ENCODE measurements at places on chromosomes 2 and 18.
A peak's percentile ranks its signal among the peaks of the same experiment; 100 is the strongest.

DNA sequence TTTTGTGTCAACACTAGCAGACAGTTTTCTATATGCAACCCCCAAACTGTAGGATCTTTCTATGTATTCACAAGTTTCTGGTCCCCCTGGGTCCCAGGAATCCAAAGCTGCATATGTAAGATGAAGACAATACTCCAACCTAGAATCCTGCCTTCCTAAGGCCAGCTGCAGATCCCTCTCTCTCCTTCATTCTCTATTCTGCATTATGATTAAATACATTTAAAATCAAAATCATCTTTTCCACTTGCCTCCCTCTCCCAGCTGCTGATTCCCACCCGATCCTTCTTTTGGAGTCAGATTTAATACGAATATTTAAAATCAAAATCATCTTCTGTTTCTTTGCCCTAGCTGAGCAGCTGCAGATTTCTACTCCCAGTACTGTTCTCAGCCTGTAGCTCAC lies 783.0 kb upstream of the ZEB2 start:
- H3K4me3 ChIP-seq, result no peak overlapping the region
- no peaks in the 10 kb centered on the region for H3K36me3 ChIP-seq
- no peak overlapping the region for H3K27ac ChIP-seq
- DNase-seq, result no peak

- no peaks in the 10 kb centered on the region for H3K36me3 ChIP-seq
- DNase-seq, result no peak
- H3K27me3 ChIP-seq, result no peaks in the 10 kb centered on the region
- no peaks in the 10 kb centered on the region for H3K4me1 ChIP-seq
- no peak overlapping the region for H3K27ac ChIP-seq
Observed at GRCh38 chr2:106833256-106833655, 52.7 kb downstream of the ST6GAL2 start.

- H3K27ac ChIP-seq, result no peak within 1 kb of the TSS
- H3K27me3 ChIP-seq, result no peaks in the 10 kb centered on the region
- H3K4me1 ChIP-seq, result no peaks in the 10 kb centered on the region
- H3K4me3 ChIP-seq, result no peak within 1 kb of the TSS
- no peak for DNase-seq
Observed at GRCh38 chr2:187554011-187554703, at the start of gene TFPI. Gene TFPI (minus strand): TSS chr2:187554435. CDS start chr2:187503768, 50,667 bp downstream.

DNA sequence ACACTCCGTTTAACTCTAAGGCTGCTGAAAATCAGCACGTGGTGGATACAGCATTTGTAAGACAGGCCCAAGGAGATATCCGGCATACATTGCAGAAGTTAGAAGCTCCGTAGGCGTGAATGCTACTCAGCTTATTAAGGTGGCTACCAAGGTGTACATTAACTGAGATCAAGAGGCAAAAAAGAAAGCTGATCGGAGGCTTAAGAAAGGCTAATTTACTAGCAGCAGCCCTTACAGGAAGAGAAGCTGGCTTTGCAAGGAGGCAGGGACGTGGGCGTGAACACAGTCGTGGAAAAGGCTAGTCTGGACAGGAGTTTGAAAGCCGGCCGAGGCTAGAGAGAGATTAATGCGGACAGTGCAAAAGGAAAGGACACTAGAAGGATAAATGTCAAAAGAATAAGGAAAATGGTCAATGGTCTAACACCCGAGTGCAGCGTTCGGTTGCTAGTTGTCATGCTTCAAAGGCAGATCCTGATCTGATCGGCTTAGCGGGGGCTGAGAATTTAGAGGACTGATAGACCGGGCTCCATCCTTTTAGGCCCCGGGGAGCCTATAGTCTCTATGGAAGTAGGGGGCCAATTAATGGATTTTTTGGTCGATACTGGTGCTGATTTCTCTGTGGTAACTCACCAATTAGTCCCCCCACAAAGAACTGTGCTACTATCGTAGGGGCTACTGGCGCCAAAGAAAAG lies 45.6 kb upstream of the SELENOI start:
- H3K36me3 ChIP-seq, result no peaks in the 10 kb centered on the region
- peaks cover 10% of the 10 kb centered on the region for H3K4me1 ChIP-seq
- peak overlapping the region; percentile 22 for H3K4me3 ChIP-seq
- no peak for DNase-seq
- H3K27ac ChIP-seq, result peak overlapping the region; percentile 50

- no peaks in the 10 kb centered on the region for H3K4me1 ChIP-seq
- no peaks in the 10 kb centered on the region for H3K27me3 ChIP-seq
- no peak overlapping the region for H3K27ac ChIP-seq
- no peaks in the 10 kb centered on the region for H3K36me3 ChIP-seq
- no peak overlapping the region for H3K4me3 ChIP-seq
Observed at GRCh38 chr18:48622911-48623431, 84.1 kb downstream of the CTIF start.

GRCh38 chr2:211654211-211654780 lies 884.3 kb downstream of the ERBB4 start:
- DNase-seq, result no peak
- H3K27ac ChIP-seq, result no peak overlapping the region
- no peaks in the 10 kb centered on the region for H3K4me1 ChIP-seq
- H3K4me3 ChIP-seq, result no peak overlapping the region

DNA sequence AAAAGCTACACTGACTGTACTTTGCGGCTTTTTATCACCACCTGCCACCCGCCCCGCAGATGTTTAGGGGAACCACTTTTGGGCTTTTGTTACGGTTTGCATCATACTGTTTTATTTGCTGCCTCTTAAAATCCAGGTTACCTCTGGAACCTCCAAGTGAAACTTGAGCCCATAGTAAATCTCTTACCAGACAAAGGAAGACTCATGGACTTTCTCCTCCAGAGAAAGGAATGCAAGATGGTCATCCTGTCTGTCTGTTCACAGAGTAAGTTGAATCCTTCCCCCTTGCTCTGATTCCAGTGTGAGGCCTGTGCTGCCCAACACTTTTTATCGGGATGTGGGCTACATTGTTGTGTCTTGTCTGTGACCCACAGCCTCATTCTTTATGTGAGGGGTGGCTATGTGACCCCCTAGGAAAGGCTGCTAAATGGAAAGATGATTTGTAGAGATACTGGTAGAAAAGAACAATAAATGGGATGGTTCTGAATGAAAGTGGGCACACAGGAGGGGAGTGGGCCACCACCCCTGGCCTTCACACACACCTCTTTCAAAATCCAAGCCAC lies 23.3 kb downstream of the RMC1 start:
- no peak for DNase-seq
- no peaks in the 10 kb centered on the region for H3K27me3 ChIP-seq
- H3K36me3 ChIP-seq, result peaks cover 66% of the 10 kb centered on the region
- H3K4me1 ChIP-seq, result no peaks in the 10 kb centered on the region

GRCh38 chr2:6908291-6908690 lies 8.9 kb upstream of the RNF144A start:
- H3K27ac ChIP-seq, result no peak overlapping the region
- H3K36me3 ChIP-seq, result no peaks in the 10 kb centered on the region
- no peaks in the 10 kb centered on the region for H3K27me3 ChIP-seq
- H3K4me1 ChIP-seq, result no peaks in the 10 kb centered on the region
- H3K4me3 ChIP-seq, result no peak overlapping the region

DNA sequence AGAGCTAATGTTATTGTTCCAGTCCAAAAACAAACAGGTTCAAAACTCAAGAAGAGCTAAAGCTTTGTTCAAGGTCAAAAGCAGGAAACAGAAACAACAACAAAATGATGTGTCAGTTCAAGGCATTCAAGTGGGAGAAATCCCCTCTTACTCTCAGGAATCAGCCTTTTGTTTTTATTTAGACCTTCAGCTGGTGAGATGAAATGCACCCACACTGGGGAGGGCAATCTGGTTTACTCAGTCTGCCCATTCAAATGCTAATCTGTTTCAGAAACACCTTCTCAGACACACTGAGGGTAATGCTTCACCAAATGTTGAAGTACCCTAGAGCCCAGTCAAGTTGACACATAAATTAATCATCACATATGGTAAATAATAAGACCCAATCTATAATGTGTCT lies 150.6 kb downstream of the TMX3 start:
- H3K27me3 ChIP-seq, result no peaks in the 10 kb centered on the region
- H3K36me3 ChIP-seq, result no peaks in the 10 kb centered on the region

DNA sequence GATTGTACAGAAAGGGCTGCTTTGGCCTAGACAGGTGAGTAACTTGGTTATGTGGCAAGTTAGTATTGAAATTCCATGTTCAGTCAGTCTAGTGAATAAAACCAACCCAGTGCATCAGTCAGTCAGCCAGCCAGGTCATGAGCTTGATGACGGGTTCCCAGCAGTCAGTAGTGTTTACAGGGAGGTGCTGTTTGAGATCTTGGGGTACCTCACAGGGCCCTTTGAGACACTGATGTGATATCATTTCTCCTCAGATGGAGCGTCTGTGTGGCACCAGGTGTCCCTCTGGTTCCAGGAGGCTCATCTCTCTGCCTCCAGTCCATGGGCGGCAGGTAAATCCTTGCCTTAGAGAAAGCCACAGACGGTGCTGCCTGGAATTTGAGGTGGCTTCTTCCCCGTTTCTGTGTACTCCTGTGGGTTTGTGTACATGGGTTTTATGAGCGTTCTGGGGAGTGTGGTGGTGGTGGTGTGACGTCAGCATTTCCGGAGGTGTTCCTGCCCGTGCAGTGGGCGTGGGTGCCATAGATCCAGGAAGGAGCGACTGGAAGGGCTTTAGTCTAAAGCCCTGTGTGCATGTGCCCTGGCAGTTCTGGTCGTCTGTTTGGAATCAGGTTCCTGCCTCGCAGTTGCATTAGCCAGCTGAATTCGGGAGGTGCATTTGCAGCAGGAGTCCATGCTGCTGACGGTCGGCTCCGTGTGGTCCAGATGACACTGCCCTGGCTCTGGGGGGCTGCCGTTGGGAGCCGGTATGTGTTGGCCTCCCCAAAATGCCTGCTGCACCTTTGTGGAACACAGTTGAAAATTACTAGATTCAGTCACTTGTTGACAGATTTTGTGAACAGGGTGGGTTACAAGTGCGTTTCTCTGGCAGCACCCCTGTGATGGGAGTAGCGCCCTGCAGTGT lies 2.1 kb downstream of the CTDP1 start:
- DNase-seq, result no peak
- H3K4me3 ChIP-seq, result peak overlapping the region; percentile 83
- no peaks in the 10 kb centered on the region for H3K27me3 ChIP-seq
- H3K36me3 ChIP-seq, result peaks cover 7% of the 10 kb centered on the region
- H3K27ac ChIP-seq, result no peak overlapping the region
- peaks cover 10% of the 10 kb centered on the region for H3K4me1 ChIP-seq

DNA sequence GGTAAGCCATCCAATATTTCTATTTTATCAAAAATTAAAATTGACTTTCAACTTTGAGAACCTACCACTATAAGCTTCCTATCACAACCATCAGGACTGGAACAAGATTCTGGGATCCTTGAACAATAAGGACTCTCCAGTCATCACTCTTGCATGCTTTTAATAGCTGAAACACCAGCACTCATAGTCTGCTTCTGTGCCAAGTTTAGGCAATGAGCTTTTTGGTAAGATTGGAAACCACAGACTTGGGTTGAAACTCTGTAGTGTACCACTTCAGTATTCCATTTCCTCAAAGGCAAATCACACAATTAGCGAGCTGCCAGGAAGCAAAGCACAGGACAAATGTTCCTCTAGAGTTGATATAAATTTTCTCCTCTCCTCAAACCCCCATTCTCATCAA lies 1065.8 kb upstream of the SLC39A10 start:
- H3K27me3 ChIP-seq, result no peaks in the 10 kb centered on the region
- DNase-seq, result no peak
- H3K36me3 ChIP-seq, result no peaks in the 10 kb centered on the region
- H3K4me3 ChIP-seq, result no peak overlapping the region
- H3K27ac ChIP-seq, result no peak overlapping the region
- no peaks in the 10 kb centered on the region for H3K4me1 ChIP-seq

DNA sequence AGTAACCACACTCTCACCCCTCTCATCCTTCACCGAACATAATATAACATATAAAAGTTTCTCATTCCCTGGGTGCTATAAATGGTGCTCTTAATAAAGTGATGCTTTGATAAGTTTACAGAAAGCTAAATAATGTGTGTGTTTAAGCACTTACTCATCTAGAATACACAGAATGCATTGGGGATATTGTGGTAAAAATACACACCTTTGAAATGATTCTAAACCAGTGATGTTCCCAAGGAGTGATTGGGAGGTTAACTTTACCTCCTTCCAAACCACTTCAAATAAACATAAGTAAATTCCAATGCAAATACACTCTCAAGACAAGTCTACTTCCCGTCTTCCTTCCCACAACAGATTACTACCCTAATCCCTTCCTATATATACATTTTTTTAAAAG lies 85.3 kb upstream of the TWSG1 start:
- H3K4me3 ChIP-seq, result no peak overlapping the region
- H3K4me1 ChIP-seq, result no peaks in the 10 kb centered on the region
